ENCODE measurements at places on chromosomes 6 and 20. TPM values are rescaled to one million over a fixed set of nuclear protein-coding genes. Genes with fewer than 3 reads are reported as not detected.
A peak's percentile ranks its signal among the peaks of the same experiment; 100 is the strongest.

- DNase-seq = peak; percentile 39
Observed at GRCh38 chr6:114342826-114343781, at the start of gene HS3ST5. TSS of gene HS3ST5 (minus strand) at chr6:114343023. CDS start at chr6:114062845, 280,178 bp downstream.

DNA sequence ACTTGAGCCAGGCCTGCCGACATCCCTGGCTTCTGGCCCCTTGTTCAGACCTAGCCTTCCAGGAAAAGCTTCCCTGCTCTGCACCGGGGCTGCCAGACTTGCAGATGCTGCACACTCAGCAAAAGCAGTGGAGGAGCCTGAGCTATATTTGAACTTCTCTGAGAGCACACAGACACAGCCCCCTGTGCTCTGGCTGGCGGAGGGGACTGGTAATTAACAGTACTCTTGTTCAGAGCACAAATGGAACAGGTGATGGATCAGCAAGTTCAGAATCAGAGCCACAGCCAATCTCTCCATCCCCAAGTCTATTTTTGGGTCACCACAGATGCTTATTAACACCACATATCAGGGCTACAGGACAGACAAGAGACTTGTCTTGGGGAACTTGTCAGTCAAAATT, 27.6 kb upstream of the RIMS4 start:
- DNase-seq = no peak

DNA sequence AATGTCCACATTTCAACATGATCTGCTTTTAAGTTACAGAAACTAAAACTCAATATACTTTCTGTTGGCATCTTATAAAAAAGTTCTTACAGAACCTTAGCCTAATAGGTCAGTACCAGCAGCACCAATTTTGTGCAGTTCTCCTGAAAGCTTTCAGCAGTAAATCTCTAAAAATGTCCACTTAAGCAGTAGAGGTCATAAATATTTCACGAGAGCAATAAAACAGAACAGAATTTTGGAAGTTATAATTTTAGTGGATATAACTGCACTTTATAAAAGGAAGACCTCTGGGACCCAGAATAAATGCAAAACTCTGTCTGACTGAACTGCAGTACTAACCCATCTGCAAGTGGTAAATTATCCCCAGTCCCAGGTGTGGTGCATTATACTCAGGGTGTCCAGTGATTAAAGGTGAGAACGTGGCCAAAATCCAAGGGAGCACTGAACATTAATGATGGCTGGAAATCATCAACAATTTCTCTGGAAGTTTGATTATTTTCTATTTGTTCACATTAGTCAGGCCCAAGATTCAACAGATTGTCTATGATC, 172.6 kb upstream of the RSPO3 start:
- no peak for DNase-seq

DNA sequence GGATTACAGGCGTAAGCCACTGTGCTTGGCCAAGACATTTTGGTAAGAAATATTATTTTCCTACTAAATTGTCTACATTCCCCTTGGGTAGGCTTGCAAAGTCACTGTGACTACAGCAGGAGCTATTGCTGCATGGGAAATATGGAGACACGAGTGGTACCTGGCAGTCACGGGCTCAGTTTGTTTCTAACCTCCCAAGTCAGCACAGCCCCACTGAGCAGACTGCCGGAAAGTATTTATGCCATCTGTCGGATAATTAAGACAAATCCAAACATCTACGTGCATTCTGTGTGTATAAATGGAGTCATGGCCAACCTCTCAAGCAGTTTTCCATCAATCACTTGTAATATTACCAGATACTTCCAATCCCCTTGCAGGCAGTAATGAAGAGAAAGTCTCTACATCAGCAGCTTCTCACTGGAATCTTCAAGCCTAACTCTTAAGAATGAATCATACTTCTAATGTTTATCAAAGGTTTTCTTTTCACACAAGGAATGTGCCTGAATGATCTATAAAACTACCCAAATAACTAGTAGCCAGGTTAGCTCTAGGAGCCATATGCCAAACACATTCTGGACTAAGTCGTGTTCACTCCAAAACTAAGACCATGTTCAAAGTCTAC, 20.1 kb downstream of the PSMB1 start:
- no peak for DNase-seq

DNA sequence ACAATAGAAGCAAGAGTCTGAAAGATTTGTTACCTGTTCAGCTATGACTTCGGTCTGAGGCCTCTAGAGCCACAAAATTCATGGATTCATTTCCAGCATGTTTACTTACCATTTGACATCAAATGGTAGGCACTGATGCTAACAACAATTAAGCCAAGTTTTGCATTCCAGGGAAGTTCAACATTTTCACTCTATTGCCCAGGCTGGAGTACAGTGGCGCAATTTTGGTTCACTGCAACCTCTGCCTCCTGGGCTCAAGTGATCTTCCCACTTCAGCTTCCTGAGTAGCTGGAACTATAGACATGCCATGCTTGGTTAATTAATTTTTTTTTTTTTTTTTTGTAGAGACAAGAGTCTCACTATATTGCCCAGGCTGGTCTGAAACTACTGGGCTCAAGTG, 114.1 kb upstream of the SGK1 start:
- no peak for DNase-seq

DNA sequence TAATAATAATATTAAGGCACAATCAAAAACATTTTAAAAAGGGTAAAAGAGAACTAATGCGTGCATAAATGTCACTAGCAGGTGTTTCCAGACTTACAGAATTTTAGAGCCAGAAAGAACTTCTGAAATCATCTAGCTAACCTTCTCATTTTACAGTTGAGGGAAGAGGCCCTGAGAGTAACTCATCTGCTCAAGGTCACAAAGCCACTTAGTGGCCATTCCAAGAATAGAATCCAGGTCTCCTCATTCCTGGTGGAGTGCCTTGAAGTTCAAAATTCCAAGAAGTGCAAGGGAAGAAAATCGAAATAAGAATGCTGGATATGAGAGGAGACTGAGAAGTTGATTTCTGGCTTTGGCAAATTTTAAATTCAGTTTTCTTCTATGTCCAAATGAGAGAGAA, 3.2 kb upstream of the KIAA0408 start:
- DNase-seq = peak; percentile 18

- DNase-seq = no peak
Observed at GRCh38 chr6:46610862-46611553, 41.6 kb downstream of the CYP39A1 start.

- no peak for DNase-seq
Observed at GRCh38 chr20:50274570-50275430, 84.2 kb downstream of the CEBPB start.

GRCh38 chr6:14517516-14518105, 400.0 kb downstream of the CD83 start:
- peak; percentile 45 for DNase-seq

CCDC170 gene
- 0.27 TPM for polyA plus RNA-seq

LINC00237 gene
- not detected for polyA plus RNA-seq

KHDC1L gene
- not detected for polyA plus RNA-seq

PNLDC1 gene
- not detected for polyA plus RNA-seq
